ENCODE measurements at places on chromosomes 1 and 21.

DNA sequence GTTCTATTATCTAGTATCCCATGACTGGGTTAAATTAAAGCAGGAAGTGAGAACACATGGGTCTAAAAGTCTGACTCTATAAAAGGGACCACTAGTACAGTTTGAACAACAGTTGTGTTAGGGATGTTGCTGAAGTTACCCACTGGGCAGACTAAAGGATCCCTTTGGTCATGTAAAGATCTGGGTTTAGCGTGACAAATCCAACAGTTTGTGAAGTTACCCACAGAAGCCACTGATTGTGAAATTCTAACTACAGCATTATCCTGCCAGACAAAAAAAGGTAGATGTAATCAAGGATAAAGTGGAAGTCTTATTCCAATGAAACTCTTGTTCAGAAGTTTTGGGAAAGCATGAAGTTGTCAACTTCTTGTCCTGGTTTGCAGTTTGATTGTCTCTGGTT, 5.7 kb downstream of the QSOX1 start:
- DNase-seq, result no peak

DNA sequence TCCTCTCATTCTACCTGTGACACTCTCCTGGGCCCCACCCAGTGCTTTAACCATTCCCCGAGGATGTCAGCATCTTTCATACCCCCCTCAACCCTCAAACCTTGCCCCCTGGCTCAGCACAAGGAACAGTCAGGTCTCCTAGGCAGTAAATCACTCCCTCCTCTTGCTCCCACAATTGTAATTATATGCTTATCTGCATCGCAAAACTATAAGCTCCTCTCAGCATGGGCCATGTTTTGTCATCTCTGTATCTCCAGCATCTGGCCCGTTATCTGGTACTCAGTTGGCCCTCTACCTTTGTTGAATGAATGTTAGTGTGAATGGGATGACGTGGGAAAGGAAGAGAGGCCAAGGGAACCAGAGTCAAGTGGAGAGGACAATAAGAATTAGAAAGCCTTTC, 2.8 kb upstream of the ELOVL1 start:
- no peak for DNase-seq

DNA sequence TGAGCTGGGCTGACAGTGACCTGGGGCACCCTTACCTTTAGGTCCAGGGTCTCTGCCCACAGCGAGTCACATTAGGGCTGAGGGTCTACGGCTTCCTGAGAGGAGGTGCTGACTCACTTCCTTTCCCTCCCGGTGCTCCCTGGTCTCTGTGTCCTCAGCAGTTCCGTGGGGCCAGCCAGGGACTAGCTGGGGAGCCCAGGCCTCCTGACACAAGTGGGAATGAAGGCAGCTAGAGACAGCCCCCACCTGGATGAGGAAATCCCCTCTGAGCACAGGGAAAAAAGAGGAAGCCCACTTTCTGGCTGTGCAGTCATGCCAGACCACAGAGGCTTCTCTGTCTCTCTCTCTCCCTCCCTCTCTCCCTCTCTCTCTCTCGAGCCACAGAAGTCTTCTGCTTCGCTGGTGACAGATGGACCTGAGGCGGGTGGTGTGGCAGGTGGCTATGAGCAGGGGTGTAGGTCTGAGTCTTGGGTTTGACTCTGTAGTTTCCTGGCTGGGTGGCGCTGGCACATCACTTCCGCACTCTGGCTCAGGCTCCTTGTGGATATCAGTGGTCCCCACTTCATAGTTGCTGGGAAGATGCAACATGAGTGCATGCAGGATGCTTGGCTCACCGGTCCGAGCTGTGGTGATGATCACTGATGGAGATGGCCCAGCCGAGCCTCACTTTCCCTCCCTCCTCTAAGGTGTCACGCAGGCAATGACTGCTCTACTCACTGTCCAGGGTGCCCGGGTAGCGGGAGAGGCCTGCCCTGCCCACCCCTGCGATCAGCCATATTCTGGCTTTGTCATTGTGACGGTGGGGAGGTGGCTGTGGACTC, 3.5 kb downstream of the SLC66A1 start:
- DNase-seq, result peak; percentile 52

DNA sequence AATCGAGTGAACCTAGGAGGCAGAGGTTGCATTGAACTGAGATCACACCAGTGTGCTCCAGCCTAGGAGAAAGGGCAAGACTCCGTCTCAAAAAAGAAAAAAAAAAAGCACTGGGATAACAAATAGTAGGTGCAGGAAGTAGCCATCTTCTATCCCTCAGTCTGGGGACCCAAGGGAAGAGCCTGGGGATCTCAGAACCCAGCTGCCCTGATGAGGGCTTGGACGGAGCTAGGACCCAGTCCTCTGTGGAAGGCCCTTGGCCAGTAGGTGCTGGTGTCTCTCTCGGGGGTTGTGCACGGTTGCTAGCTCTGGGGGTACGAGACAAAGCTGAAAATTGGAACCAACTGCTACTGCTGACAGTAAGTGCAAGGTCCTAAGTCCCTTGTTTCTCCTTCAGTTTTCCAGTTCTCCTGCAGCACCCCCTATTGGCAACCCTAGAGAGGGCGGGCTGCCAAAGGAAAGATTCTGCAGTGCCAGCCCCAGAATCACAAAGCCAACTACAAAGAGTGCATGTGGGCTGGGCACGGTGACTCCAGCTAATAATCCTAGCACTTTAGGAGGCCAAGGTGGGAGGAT, 57.6 kb upstream of the KIF1B start:
- DNase-seq, result no peak

DNA sequence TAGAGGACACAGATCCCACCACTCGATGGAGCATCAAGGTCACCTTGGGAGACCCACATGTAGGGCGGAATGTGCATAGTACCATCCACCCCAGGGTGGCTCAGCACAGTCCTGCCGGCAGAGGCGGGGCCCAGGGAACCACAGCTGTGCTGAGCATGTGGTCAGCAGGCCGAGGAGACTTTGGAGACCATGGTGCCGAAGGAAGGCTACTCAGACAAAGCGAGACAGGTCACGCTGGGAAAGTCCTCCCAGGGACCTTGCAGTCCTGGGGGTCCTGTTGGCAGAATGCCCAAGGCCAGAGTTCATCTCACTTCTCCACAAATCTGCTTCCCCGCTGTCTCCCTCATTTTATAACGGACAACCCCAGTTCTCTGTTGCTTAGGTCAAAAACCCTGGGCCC, 22.5 kb downstream of the WNT3A start:
- no peak for DNase-seq

DNA sequence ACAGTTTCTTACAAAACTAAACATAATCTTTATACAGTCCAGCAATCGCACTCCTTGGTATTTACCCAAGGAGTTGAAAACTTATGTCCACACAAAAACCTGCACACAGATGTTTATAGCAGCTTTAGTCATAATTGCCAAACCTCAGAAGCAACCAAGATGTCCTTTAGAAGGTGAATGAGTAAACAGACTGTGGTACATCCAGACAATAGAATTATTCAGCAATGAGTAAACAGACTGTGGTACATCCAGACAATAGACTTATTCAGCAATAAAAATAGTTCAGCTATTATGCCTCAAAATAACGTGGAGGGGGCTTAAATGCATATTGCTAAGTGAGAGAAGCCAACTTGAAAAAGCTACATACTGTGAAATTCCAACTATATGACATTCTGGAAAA, 87.0 kb upstream of the GALNT2 start:
- DNase-seq, result no peak

GRCh38 chr1:109198043-109198695, 15.5 kb upstream of the SARS1 start:
- DNase-seq, result no peak

DNA sequence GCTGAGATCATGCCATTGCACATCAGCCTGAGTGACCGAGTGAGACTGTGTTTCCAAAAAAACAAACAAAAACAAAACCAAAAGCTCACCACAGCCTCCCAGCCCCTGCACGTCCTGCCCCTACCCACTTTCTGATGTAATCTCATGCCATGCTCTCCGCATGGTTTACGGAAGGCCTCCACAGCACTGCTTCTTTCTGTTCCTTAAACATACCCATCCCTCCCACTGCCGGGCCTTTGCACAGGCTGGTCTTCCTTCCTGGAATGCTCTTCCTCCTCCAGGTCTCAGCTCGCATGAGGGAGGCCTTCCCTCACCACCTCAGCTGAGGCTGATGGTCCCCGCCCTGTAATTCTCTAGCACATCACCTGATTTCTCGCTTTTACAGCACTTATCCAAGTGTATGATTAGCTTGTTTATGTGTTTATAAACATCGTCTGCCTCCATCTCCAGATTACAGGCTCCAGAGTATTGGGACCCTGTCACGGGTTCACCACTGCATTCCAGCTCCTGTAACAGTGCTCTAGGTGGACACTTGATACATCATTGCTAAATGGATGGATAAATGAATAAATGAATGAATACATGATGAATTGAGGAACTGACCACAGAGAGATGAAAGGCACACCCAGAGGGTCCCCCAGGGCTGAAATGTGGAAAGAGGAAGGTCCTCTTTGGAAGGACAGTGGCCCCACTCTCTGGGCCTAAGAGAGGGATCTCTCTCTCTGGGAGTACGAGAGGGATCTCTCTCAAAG, 22.1 kb downstream of the TCEA3 start:
- peak; percentile 23 for DNase-seq

DNA sequence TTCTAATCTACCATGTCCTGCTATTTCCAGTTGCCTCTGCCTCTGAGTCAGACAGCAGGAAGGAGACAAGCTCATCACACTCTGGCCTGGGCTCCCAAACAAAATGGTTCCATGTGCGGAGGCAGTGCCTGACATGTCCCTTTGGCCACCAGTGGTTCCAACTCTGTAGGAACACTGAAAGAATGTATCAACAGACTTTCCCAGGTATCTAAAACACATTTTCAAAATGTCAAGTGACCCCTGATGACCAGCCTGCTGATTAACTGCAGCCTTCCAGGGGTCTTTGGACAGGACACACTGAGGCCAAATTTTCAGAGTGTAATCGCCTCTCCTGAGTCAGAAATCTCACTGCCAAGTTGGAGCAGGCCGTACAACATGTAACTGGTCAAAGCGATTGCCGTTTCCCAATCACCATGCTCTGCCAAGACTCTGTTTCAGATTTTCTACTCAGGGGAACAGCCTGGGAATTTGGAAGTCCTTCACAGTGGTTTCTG, 172.7 kb downstream of the TPR start:
- no peak for DNase-seq

- no peak for DNase-seq
Measured at GRCh38 chr21:27741736-27742135, 774.8 kb upstream of the ADAMTS5 start.

- DNase-seq, result no peak
Measured at GRCh38 chr1:23449958-23450357, 25.4 kb upstream of the TCEA3 start.

DNA sequence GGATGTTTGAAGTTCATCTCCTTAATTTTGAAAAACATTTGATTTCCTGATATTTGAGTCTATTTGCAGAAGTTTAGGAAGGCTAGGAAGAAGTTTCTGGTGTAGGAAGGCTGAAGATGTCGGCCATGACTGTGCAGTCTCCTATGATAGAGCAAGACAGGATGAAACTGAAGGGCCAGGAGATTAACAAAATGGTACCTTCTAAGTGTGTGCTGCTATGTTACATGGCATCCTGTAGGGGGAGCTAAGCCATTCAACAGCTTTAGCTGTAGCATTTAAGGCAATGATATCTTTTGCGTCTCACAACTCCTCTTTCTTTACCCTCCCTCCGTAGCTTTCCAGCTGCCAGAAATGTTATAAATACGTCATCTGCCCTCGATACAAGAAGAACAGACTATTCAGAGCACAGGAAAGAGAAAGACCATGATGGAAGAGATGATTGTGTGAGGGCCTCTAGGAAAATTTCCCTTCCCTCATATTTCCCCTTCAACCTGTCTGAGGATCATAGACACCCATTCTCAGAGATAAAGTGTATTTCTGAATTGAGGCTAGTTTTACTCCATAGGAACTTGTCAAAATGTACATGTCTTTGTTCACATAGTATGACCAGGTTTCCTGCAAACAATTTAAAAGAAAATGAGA, 61.1 kb downstream of the XCL1 start:
- no peak for DNase-seq

GRCh38 chr1:190963321-190963720, 485.7 kb upstream of the BRINP3 start:
- DNase-seq, result no peak

Measured in CD4-positive, alpha-beta T cell treated with Interferon gamma for 1 hour (primary cell).